ENCODE measurements at places on chromosomes 7 and 10.

DNA sequence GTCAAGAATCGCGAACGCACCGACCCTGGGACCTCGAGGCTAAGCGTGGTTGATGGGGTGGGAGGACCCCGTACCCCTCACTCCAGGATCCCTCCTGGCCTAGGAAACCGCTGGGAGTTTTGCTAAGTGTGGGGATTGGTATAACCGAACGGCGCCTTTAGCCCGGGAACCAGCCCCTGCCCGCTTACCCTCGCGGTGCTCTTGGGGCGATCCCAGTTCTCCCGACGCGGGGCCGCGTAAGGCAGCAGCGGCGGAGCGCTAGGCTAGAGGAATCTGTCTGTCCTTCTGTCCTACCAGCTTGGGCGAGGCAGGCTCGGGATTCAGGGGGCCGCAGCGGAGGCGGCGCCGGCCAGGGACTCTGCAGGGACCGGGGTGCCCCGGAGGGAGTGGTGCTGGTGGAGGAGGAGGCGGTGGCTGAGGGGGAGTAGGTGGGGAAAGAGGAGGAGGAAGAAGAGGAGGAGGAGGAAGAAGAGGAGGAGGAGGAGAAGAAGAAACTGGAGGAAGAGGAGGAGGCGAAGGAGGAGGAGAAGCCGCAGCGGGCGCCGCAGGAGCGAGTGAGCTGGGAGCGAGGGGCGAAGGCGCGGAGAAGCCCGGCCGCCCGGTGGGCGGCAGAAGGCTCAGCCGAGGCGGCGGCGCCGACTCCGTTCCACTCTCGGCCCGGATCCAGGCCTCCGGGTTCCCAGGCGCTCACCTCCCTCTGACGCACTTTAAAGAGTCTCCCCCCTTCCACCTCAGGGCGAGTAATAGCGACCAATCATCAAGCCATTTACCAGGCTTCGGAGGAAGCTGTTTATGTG, 439 bp upstream of the EMX2 start:
- no peak for DNase-seq

DNA sequence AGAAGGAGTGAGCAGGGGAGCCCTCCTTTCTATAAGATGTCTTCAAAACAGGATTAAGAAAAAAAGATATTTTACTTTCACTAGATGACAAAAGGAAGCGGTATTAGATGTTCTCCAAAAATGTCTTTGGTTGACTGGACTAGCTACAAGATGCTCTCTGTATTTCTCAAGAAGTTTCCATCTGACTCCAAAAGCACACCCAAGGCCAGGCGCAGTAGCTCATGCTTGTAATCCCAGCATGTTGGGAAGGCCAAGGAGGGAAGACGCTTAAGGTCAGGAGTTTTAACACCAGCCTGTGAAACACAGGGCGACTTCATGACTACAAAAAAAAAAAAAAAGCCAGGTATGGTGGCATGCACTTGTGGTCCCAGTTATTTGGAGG, 84.5 kb downstream of the PIP4K2A start:
- no peak for DNase-seq

- DNase-seq: no peak
Observed at GRCh38 chr10:30728766-30729165, 99.2 kb upstream of the LYZL2 start.

DNA sequence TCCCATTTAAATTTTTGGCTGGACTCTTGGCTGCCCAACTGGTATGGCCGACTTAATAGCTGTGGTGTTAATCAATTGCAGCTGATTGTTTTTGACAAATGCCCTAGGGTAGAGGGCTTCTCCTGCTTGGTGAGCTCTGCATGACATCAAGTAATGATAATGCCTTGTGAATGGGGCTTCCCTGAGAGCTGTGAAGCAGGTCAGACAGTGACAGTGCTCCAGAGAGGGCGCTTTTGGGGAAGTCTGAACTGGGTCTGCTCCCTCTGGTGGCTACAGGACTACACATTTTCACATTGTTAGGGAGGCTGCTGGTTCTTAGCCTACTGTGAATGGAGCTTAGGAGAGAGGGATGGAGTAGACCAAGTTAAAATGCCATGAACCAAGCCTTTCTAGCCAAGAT, 98.8 kb downstream of the SDK1 start:
- no peak for DNase-seq

DNA sequence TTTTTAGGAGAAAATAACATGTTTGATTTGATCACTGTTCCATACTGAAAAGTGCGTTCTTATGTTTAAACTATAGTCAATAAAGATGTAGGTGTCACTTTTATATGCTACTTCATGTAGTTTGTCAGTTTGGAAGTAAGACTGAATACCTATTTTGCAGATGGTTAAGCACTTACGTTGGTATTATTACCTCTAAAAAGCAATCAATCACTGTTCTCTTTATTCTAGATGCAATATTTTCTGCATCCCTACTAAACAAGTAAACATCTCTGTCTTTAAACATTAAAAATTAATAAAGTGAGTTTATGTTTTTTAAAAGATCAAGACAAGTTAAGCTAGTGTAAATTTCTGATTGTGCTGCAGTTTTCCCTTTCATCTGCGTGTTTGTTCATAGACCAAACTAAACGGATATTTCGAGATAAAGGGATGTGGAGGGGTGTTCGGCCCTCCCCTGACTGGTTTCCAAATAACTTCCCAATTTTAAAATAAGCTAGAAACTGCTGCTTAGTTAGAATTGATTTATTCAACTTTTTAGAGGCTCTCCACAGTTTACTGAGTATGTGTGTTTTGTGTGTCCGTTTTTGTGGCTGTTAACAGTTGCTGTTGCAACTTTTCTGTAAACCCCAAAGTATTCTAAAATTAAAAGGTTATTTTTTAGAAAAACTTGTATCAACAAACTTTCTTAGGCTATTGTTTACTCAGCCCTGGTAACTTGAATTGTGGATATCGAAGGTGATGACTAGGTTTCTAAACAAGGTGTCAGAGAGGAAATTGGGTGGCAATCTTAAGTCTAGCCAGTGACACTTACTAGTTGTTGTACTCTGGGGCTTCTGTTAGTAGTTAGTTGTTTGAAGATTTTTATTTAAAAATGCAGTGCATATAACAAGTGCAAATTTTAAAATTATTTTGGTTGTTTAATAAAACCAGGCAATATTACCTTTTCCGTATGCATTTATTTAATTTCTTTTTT, 974 bp downstream of the KIF11 start:
- DNase-seq: no peak

DNA sequence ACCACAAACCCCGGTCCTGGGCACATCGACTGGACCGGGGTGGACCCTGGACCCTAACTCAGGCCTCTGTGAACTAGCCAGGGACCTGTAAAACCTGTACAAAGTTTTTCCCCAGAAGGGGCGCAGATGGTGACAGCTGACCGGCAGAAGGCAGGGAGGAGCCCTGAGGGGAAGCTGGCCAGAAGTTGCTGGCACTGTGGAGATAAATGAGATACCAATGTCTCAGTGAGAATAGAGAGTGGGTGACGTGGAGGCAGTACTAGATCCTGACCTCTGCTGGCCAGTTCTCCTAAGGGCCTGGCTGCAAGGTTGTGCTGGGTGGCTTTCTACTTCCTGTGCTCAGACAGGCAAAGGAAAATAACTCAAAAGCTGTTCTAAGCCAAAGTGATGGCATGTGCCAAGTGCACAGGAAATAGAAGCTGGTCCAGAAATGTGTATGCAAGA, 10.6 kb upstream of the TSPAN14 start:
- DNase-seq: no peak

- DNase-seq: no peak
Observed at GRCh38 chr7:95690367-95690947, 81.9 kb upstream of the DYNC1I1 start.

DNA sequence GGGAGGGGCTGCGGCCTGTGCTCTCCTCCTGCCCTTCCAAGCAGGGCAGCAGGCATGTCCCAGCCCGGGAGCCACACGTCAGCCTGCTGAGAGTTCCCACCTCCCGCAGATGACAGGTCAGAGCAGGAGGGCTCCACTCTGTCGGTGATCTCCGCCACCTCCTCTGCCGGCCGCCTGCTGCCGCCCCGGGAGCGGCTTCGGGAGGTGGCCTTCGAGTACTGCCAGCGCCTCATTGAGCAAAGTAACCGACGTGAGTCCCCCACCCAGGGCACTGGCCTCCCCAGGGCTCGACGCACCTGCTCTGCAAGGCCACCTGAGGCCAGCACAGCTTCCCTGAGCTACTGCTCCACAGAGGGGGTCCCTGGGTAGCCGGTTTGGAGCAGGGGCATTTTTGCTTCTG, 9.4 kb downstream of the AP5Z1 start:
- DNase-seq: no peak

DNA sequence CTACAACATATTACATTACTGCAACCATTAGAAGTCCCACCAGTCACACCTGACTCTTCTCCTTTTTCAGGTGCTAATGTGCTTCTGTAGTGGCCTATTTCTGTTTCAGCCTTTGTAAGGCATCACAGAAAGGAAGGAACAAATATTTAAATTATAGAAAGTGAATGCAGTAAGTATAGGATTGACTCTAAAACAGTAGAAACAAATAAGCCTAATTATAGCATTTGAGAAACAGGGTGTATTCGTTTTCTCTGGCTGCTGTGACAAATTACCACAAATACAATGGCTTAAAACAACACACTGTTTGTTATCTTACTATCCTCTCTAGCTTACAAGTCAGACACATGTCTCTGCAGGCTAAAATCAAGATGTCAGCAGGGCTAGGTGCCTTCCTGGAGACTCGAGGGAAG, 69.4 kb downstream of the CCSER2 start:
- no peak for DNase-seq

GRCh38 chr7:34162677-34163076, 257.3 kb downstream of the BMPER start:
- DNase-seq: no peak

DNA sequence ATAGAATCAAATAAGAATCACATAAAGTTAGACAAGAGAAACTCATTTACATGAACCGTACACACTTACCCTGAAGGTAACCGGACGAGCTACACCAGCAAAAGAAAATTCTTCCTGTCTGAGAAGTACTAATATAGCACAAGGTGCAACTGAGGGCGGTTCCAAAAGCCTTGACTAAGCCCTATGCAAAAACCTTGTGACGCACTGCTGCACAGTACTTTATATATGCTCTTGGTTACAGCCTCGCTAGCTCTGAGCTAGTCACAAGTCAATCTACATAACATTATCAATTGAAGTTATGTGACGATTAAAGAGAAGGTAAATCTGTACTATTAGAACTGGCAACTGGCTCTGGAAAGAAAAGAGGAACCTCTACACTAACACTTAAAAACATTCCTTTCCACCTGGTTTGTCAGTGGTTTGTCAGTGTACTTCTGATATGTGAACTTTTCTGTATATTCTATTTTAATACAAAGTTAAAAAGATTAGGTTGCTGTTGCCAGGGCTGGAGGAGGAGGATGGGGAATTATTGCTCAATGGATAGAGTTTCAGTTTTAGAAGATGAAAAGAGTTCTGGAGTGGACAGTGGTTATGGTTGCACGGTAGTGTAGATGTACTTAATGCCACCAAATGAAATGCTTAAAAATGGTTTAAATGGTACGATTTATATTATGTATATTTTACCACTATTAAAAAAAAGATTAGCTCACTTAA, 21.6 kb downstream of the NT5C3A start:
- peak; percentile 61 for DNase-seq

DNA sequence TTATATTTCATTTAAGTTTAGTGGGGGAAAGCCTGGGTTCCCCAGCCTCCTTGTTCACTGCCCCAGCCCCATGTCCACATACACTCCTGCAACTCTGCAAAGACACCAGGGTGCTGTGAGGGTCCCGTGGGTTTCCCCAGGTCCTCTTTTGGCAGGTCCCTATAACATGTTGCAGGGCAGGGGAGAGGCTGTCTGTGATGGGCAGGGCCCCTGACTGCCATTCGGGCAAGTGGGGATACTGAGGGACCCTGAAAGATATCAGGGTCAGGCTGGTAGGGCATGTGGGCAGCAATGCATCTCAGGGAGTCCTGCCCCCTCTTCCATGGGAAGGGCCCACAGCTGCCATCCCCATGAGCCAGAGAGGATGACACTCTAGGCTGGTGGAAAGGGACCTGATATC, 28.4 kb downstream of the RASGEF1A start:
- DNase-seq: peak; percentile 25

DNA sequence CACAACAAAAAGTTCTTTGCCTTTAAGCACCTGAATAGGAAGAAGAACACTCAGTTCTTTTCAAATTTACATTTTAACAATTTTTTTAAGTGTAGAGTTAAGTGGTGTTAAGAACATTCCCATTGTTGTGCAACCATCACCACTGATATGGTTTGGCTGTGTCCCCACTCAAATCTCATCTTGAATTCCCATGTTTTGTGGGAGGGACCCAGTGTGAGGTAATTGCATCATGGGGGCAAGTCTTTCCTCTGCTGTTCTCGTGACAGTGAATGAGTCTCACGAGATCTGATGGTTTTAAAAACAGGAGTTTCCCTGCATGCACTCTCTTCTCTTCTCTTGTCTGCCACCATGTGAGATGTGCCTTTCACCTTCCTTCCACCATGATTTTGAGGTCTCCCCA, 155.7 kb downstream of the PLXNA4 start:
- no peak for DNase-seq

GRCh38 chr7:104803931-104804330, 210.1 kb upstream of the KMT2E start:
- no peak for DNase-seq

- no peak for DNase-seq
Observed at GRCh38 chr7:73985737-73986141, 42.2 kb upstream of the ELN start.

GRCh38 chr10:69438536-69439349, 12.5 kb upstream of the TSPAN15 start:
- DNase-seq: no peak

DNA sequence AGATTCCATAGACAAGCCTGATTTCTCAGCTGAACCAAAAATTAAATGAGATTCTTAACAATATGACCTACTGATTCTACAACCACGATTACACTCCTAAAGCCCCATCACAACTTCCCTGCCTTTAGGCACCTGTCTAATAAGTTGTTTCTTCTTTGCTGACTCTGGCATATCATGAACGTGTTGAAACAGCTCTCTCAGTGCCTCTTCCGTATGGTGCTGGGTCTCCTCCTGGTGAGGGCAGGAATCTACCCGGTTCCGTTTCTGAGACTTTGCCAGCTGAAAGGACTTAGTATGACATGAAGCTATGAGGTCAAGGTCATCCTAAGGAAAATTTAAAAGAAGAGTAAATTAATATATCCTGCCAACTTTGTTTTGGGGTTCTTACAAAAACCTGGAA, 48.6 kb downstream of the ARHGAP19 start:
- DNase-seq: no peak

DNA sequence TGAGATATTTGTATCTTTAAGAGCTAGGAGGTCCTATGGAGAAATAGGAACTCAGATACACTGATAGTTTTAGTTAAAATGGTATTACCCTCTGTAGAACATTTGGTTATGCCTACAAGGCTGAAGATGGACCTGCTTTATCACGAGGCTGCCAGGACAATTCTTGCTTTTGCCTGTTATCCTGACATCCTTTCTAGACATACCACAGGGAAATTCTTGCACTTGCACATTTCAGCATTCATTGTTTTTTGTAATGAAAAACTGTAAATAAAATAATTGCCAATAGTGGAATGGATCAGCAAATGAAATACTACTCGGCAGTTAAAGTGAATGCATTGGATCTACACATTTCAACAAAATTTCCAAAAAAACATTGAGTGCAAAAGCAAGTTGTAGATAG, 9.7 kb downstream of the COL28A1 start:
- DNase-seq: no peak
